Stimulated activated CD8-positive, alpha-beta memory T cell treated with anti-CD3 and anti-CD28 coated beads, Interleukin-7, amount 100 ng/mL, for 48 hours (primary cell): ENCODE measurements at places on chromosomes 5 and 9.

GRCh38 chr5:141512911-141513626 is 24.2 kb downstream of the PCDHGC5 start:
- DNase-seq, result no peak

GRCh38 chr5:135395451-135395850 is 3.6 kb downstream of the MACROH2A1 start:
- DNase-seq, result no peak

DNA sequence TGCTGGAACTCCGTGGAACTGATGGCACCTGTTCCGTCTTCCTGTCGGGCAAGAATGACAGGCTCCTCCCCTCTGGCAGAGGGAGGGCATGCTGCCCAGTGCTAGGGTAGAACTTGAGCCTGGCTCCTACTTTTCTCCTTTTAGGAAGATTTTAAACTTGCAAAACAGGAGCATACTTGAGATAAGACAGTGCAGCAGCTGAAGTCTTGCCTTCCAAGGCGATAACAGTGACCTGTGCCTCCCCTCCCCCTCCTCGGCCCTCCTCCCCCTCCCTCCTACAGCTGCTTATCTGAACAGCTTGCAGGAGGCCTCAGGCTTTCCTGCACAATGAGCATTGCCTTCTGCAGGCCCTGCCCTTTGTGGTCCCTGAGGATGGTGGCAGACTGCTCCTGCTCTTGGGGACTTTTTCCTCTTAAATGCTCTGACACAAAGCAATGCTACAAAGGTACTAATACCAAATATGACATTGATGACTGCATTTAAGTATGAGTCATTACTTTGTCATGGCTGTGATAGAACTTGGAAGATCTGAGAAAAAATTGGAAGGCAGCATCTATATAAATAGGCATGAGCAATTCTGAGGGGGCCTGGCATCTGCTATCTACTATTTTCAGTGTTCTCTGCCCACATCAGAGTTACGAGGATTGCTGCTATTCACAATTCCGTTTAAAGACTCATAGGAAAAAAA is 2.0 kb downstream of the GADD45G start:
- DNase-seq, result no peak

DNA sequence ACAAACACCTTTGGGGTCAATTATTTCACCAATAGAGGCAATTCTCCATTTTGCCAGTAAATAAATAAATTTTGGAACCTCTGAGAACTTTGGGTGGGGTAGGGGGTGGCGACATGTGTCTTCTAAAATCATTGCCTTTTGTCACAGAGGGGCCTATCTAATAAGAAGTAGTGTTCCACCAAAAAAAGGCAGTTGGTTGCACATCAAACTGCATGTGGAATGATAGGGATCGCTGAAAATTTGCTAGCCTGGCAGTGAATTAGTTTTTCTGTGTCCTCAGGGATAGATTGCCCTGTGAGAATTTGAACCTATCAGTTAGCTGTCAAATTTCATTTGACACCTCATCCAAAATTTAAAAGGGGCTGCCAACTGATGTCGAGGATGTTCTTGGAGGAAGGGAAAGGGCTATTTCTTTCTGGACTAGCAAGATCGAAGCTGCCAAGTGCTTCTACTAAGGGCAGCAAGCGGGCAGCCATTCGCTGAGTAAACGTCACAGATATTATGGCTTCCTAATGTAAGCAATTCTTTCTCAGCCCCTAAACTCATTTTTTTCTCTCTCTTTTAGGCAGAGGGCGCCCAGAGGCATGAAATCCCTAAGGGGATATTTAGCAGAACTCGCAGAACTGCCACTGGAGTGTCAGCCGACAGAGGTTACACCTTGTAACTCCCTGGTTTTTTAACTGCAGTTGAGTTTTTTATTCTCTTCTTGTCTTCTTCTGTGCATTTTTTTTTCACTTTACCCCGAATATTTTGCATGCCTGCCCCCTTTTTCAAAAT is 2208.1 kb upstream of the WWC1 start:
- DNase-seq, result no peak

- DNase-seq, result no peak
Measured at GRCh38 chr5:176736931-176737745, 73.2 kb upstream of the UNC5A start.

GRCh38 chr5:164650427-164650826 is 1145.0 kb downstream of the MAT2B start:
- no peak for DNase-seq

- no peak for DNase-seq
Measured at GRCh38 chr5:981456-981855, 27.1 kb upstream of the NKD2 start.

DNA sequence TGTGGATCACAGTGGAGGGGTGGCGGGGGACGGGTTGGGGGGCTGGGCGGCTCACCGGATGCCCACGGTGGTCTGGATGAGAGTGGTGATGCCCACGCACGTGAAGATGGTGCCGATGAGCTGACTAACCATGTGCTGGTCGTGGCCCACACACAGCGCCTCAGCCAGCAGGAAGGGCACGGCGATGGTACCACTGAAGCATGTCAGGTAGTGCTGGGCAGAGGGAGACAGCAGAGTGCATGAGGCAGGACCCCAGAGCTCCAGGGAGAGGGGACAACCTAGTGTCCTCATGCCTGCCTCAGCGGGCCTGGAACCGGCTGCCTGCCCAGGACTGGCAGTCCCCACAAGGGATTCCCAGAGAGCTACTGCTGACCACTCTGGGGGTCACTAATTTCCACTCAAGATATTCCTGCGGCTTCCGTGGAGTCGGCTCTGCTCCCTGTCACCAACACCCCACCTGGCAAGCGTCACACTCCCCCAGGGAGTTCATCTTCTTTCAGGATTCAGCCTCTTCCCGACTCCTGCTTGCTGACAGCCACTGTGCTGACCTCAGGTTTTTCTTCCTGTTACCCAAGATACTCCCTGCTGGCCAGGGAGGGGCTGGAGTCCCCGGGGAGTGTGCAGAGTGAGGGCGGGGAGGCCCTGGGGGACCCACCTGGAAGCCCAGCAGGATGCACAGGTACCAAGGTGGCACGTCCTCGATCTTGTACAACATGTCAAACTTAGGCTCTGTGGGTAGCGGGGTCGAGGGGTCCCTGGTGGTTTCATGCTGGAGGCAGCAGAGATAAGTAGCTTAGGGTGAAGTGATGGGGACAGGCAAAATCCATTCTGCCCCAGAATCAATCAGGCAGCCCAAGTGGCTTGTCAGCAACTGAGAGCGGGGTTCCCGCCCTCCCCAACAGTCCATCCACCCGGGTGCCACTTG is 998 bp downstream of the SLC23A1 start:
- no peak for DNase-seq
